ENCODE measurements at places on chromosomes 2 and 18.

- no peak for DNase-seq
Measured at GRCh38 chr2:196143730-196144131, 27.6 kb downstream of the STK17B start.

DNA sequence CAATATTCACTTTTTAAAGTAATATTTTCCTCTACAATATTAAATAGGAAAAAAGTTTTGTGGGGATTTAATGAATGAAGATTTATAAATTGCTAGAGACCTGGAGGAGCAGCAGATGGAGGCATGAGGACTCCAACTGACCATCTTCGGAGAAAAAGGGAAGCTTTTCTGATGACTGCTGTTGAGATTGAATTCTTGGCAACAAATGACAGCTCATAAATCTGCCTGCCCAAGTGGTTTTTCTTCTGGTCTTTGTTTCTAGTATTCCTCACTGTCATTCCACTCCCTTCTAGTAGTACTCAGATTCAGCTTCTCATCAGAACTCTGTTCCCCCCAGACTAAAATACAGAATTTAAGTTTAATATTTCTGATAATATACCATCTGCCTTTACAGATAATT lies 157.0 kb downstream of the EML6 start:
- DNase-seq, result no peak

DNA sequence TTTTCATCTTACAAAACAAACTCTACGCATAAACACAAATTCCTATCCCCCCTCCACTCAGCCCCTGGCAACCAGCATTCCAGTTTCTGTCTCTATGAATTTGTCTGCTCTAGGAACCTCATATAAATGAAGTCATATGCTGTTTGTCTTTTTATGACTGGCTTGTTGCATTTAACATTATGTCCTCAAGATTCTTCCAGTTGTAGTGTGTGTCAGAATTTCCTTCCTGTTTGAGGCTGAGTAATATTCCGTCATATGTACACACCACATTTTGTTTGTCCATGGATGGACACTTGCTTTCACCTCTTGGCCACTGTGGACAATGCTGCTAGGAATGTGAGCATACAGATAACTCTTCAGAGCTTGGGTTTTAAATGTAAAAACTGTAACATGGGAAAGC lies 272.1 kb downstream of the GBX2 start:
- DNase-seq, result no peak

- DNase-seq, result peak; percentile 10
Measured at GRCh38 chr2:83071352-83071751, 1387.7 kb downstream of the SUCLG1 start.

GRCh38 chr2:219112651-219113338 lies 47.8 kb downstream of the NHEJ1 start:
- no peak for DNase-seq

DNA sequence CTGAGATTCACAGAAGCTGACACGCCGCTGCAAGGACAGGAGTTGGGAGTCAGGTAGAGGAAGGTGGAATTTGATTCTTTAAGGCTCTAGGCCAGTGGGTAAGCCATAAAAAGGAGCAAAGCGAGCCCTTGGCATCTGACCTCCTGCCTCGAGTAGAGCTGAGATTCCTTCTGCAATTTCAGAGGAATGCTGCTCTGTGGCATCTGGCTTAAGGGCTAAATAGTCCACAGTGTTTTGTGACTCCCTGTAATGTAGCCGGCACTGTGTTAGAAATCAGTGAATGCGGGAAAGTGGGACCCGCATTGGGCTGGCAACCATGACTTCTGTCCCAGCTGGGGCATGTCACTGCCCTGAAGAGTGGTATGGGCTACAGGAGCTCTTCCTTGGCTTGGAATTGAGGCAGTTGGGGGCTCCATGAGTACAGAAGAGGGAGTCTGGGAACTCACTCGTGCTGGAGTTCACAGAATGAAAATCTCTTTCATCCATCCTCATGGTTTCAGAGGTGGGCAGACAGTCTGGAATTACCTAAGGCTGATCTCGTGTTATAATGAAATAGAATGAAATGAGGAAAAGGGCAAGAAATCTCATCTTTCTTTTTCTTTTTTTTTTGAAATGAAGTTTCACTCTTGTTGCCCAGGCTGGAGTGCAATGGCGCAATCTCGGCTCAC lies 12.7 kb upstream of the MYCN start:
- no peak for DNase-seq

DNA sequence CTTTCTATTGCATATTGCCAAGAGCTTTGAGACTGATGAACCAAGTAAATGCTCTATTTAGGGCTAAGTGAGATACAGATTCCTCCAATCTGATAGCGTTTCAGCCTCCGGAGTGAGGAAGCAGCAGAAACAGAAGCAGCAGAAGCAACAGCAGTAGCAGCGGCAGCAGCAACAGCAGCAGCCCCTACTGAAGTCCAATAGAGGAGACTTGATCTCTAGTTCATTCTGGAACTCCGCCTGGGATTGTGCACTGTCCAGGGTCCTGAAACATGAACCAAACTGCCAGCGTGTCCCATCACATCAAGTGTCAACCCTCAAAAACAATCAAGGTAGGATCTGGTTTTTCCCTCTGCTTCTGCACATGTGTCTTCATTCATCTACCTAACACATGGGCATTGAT lies at the start of gene DPP10:
DPP10 (plus strand) TSS at position 132 of the 400 bp plus-strand sequence.
- DNase-seq, result no peak

GRCh38 chr2:136139631-136140030 lies 21.7 kb upstream of the CXCR4 start:
- no peak for DNase-seq

DNA sequence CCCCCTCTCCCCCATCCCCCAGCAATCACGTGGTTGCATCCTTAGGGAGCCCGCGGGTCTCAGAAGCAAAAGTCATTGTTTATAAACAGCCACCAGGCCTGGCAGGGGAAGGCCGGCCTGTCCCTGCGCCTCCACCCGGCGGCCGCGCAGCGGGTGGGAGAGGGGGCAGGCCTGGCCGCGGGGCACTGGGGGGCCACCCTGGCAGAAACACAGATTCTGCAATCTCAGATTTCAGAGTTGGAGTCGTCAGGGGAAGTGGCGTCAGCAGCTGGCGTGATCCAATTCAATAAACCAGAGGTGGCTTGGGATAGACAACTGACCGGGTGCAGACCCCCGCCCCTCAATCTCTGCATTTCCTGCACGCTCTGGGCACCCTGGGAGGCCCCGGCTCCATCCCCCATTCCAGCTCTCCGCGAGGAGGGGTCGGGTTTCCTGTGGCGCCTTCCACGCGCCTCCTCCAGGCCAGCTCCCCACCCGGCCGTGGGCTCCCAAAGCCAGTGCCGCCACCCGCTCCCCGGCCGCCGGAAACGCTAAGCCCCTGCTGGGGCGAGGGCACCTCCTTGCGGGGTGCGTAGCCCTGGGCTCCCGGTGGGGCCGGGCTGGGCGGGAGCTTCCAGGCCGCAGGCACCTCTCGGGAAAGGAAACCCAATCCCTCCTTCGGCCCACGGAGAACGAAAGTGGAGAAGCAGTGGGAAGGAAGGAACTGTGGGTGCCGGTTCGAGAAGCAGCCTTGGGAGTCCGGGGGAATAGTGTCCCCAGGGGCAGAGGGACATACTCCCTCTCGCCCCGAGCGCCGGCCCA lies 1.1 kb downstream of the BIN1 start:
- peak; percentile 73 for DNase-seq

GRCh38 chr2:112758711-112759110 lies 5.7 kb downstream of the CKAP2L start:
- no peak for DNase-seq

DNA sequence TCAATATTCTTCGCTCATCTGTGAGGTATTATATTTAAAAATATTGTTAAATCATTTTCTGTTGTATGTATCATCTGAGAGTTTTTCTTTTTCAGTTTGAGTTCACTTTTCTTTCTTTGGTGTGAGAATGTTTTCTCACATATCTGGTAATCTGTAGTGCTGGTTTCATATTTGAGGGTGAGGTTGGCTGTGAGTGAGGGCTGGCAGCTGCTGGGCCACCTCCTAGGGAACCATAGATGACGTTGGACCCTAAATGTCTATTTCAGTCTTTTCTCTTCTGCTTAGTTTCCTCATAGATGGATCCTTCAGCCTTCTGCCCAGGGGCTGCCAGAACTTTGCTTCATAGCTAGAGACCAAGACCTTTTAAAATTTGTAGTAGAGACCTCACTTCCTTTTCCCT lies 33.5 kb downstream of the MGAT5 start:
- no peak for DNase-seq

- peak; percentile 30 for DNase-seq
Measured at GRCh38 chr2:79219383-79219988, 59.9 kb upstream of the REG3A start.

GRCh38 chr18:62329691-62330454 lies 4.8 kb downstream of the TNFRSF11A start:
- peak; percentile 10 for DNase-seq

DNA sequence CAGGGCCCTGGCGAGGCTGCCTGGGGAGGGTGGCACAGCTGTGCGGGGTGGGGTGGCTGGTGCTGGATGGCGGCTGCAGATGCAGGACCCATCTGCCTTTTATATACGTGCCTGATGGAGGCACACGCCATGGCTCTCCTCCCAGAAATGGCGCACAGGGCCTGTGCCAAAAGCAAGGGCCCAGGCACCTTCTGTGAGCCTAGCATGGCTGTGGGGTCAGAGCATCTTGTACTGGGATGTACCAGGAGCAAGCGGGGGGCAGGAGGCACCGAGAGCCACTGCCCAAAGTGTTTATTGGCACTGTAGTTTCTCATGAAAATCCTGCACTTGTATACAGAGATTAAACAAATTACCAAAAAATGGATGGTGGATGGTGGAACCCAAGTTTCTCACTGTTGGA lies 724.1 kb downstream of the GALR1 start:
- no peak for DNase-seq

GRCh38 chr2:120760446-120761135 lies 24.9 kb downstream of the GLI2 start:
- peak; percentile 86 for DNase-seq

GRCh38 chr2:39778775-39779340 lies at the start of gene THUMPD2:
THUMPD2 (minus strand) TSS chr2:39779258; CDS start chr2:39779239, 19 bp downstream.
- peak; percentile 56 for DNase-seq

GRCh38 chr2:51350100-51350499 lies 318.2 kb upstream of the NRXN1 start:
- DNase-seq, result peak; percentile 30

DNA sequence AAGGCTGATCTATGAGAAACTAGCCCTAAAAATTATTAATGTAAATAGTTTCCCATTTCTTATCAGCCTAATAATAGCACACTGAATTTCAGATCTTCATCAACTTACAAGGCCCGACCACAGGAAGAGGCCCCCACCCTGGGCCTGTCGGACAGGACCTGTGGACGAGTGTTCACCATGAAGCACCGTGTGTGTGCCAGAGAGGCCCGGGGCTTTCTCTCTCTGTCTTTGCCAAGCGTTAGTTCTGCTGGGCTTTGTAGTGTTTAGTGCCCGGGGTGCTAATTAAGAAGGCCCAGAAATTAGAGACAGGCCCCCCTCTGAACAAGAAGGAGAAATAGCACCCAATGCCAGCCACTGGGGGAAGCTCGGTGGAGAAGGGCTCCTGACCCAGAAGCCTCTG lies 265.7 kb downstream of the TWIST2 start:
- no peak for DNase-seq

GRCh38 chr2:215711471-215712034 lies 275.7 kb upstream of the FN1 start:
- DNase-seq, result peak; percentile 67

DNA sequence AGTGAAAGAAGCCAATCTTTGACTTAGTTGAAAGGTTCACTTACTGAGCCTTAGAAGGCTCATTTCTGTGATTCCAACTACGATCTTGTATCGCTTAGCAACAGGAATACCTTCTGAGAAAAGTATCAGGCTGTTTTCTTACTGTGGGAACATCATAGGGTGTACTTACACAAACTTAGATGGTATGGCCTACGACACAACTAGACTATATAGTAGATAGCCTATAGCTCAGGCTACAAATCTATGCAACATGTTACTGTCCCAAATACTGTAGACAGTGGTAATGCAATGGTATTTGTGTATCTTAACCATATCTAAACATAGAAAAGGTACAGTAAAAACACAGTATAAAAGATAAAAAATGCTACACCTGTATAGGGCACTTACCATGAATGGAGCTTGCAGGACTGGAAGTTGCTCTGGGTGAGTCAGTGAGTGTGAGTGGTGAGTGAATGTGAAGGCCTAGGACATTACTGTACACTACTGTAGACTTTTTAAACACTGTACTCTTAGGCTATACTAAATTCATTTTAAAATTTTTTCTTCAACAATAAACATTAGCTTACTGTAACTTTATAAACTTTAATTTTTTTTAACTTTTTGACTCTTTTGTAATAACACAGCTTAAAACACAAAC lies 148.8 kb upstream of the STON1 start:
- no peak for DNase-seq

DNA sequence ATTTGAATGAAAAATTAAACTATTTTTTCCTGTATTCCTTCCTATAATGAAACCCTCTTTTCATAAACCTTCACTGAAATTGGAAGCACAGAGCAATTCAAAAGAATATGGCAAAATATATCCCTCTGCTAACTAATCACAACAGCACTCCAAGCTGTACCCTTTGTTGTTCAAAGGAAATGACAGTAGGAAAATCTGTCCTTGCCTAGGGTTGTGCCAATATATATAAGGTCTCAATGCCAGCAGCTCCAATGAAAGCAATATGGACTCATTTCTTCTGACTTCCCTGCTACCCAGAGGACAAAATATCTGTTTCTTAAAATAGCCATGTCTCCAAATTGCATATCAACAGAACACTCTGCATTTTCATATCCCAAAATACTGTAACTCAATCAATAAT lies 373.9 kb upstream of the MC4R start:
- DNase-seq, result no peak

- no peak for DNase-seq
Measured at GRCh38 chr2:10079870-10080535, at the start of gene CYS1. CYS1 (minus strand) TSS chr2:10080411; CDS start chr2:10080223, 188 bp downstream.

GRCh38 chr2:42868874-42869273 lies 76.5 kb upstream of the HAAO start:
- no peak for DNase-seq

DNA sequence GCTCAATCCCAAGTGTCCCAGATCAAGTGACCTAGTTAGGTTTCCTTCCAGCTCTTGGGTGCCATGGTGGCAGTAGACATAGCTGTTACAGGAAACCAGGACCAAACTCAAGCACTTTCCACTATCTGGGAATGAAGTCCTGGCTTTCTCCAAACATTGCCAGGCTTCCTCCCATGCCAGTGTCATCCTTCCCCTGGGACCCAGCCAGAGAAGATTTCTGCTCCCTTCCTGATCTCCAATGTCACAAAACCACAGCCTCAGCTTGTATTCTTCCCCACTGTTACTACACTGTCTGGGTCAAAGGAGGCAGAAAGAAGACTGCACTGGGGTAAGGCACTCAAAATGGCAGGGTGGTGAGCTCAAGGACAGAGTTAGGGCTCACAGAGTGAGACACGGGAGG lies 347.1 kb downstream of the TNS1 start:
- no peak for DNase-seq
